ENCODE measurements at places on chromosomes 2 and 18.

GRCh38 chr2:11984316-11985158 lies 238.1 kb downstream of the LPIN1 start:
- DNase-seq = no peak

- no peak for DNase-seq
These were observed 112.3 kb downstream of the RAB3GAP1 start for GRCh38 chr2:135164431-135164830.

GRCh38 chr2:148993351-148993750 lies 45.1 kb upstream of the LYPD6B start:
- DNase-seq = no peak

DNA sequence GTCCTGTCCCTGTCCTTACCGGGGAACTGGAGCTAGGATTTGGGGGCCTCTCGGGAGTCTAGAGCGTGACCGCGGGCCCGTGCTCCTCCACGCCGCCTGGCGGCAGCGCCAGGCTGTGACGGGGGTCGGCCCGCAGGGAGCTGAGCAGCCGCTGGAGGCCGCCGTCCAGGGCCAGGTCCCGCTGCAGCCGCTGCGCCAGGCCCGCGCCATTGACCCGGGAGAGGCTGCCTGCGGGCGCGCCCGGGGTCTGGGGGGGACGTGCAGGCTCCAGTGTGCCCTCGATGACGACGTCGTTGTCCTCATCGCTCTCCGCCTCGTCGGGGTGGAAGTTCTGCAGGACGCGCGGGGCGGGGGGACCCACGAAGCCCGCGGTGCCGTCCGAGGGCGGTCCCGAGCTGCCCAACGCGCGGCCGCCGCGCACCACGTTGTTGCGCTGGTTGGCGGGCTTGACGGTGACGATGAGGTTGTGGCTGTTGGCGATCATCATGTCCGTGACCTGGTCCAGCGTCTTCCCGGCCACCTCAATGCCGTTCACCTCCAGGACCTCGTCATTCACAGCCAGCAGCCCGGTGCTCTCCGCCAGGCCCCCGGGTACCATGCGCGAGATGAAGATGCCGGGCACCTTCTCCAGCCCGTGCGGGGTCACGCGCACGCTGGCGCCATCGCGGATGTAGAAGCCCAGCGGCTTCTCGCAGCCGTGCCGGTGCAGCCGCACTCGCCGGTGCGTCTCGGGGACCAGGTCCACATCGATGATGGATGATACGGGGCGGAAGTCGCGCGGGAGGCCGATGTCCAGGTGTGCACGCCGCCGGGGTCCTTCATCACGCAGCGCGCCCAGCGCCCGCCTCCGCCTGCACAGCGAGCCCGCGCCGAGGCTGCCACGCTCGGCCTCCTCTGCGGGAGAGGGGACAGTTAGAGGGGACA lies 50.9 kb downstream of the ADNP2 start:
- DNase-seq = no peak

DNA sequence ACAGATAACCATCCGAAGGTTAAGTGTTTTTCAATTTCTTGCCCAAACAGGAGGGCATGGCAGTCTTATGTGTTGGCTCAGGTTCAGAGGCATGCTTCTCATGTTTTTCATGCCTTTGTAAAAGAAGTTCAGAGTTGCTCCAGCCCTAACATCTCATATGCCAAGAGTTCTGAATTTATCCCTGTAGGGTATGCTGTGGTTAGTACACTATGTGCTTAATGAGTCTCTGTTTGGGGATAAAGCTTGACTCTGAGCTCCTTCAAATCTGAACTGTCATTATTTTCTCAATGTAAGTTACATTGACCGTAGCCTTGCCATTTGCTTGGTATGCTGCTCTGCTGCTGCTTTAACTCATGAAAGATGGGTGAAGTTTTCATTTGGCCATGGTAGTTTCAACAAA lies 67.9 kb upstream of the PNPT1 start:
- DNase-seq = no peak

GRCh38 chr2:126518196-126518595 lies 137.8 kb upstream of the GYPC start:
- no peak for DNase-seq

- DNase-seq = no peak
These were observed 196.7 kb upstream of the SIX2 start for GRCh38 chr2:45205985-45206384.

- no peak for DNase-seq
These were observed 4.1 kb upstream of the LOXHD1 start for GRCh38 chr18:46660957-46661749.

GRCh38 chr2:20884829-20885228 lies 61.9 kb upstream of the LDAH start:
- DNase-seq = no peak

GRCh38 chr2:105888625-105889024 lies 143.9 kb downstream of the NCK2 start:
- DNase-seq = peak; percentile 55

Data from NAMALWA (cell line).